ENCODE measurements at places on chromosomes 5 and 9.

DNA sequence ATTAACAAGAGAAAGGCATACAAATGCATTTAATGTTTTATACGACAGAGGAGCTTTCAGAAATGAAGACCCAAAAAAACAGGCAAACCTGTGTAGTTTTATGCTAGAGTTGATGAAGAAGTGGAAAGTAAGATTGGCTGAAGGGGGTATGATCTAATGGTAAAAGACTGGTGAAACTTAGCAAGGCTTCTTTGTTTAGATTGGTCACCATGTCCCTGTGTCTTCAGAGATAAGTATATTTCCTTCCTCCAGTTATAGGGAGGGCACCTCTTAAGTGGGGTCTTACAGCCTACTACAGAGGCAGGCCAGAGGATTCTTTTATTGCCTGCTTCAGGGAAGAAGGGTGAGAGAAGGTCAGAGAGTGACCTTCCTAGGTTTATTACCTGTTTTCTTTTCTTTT lies 56.4 kb downstream of the PRKACG start:
- no peak for DNase-seq

GRCh38 chr9:137708590-137709284 lies 89.9 kb downstream of the EHMT1 start:
- DNase-seq, result no peak

GRCh38 chr5:139655727-139656271 lies 7.7 kb downstream of the CXXC5 start:
- peak; percentile 86 for DNase-seq

GRCh38 chr9:116791326-116791725 lies 104.2 kb downstream of the TRIM32 start:
- DNase-seq, result no peak

- DNase-seq, result no peak
Measured at GRCh38 chr5:57695179-57695578, 212.6 kb upstream of the ACTBL2 start.

DNA sequence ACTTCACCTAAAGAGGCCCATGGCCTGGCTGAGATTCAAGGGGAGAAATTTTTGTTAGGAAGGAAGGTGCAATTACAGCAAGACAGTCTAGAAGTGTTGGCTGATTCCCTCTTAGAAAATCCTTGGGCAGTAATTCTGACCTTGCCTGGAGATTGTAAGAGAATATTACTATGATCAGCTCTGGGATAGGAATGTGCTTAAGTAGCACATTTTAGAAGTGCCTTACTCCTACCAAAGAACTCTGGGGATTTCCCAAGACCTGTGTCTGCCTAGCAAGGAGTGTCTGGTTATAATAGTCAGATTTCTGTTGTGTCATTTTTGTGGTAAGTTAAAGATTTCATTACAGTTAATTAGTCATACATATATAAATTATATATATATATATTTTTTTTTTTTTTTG lies 52.3 kb downstream of the NLN start:
- peak; percentile 70 for DNase-seq

DNA sequence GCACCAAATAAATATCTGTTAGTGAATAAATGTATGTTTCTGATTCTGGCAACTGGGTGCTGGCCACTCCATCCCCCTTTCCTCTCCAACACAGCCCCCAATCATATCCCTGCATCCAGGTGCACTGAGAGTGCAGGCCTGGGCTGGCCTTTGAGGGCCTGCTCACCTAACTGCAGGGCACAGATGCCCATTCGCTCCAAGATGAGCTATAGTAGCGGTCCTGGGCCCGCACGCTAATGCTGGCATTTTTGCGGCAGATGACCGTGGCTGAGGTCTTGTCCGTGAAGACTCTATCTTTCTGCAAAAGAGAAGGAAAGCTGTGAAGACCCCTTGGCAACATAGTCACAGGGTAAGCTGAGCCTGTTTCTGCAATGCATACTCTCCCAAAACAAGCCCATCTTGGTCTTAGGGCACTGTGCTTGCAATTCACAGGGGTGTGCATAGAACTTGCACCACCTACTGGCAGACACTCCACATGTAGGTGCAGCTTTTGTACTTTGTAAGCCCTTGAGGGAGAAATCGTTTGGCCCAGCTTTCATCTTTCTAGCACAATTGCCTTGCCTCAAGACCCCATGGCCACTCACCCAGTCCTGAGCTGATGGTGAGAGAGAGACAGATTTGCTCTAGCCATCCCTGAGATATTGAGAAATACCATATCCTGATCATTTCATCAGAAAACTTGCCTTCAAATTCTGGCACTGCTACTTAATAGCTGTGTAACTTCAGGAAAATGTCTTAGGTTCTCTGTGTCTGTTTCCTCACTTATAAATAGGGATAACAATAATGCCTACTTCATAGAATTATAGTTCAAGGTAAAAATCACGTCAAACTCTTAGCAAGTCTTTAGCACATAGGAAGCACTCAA lies 13.5 kb downstream of the IL12B start:
- DNase-seq, result peak; percentile 74

GRCh38 chr9:137336735-137337134 lies 34.7 kb upstream of the NRARP start:
- no peak for DNase-seq

GRCh38 chr5:113188436-113188835 lies 211.8 kb downstream of the DCP2 start:
- DNase-seq, result no peak

DNA sequence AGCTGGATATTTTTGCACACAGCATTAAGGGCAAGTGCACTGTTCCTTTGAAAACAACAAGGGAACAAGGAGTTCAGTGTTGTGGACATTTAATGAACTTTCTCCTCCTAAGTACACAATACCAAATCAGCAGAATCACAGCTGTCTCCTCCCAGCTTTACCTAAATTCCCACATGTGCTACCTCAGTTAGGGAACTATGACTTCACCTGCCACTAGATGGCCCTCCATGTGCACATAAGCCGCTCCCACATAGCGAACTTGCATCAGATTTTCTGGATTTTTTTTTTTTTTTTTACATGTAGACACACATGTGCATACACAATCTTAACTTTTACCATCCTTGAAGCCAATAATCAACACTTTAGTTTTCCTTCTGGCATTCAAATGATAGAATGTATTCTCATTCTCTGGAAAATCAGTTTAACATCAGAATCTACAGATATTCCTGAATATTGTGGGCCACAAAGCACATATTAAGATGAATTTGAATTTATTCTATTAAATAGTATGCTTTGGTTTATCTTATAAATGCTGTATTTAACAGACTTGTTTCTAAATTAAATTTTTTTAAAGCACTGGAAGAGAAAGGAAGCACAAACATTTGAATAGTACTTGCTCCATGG lies 123.6 kb downstream of the PALM2AKAP2 start:
- DNase-seq, result peak; percentile 82

DNA sequence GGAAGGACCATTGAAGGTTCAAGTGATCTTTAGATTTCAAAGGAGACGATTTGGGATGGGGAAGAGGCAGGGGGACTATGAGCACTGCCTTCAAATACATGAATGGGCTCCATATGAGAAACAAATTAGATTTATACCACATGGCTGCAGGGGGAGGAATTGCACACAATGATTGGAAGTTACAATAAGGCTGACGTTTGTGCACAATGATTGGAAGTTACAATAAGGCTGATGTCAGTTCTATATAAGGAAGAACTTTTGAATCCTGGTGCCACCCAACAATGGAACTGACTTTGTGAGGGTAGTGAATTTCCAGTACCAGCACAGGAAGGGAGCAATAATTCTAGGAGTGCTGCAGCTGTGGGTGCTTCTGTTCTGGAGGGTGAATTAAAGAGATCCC lies 95.7 kb upstream of the PTGER4 start:
- no peak for DNase-seq

DNA sequence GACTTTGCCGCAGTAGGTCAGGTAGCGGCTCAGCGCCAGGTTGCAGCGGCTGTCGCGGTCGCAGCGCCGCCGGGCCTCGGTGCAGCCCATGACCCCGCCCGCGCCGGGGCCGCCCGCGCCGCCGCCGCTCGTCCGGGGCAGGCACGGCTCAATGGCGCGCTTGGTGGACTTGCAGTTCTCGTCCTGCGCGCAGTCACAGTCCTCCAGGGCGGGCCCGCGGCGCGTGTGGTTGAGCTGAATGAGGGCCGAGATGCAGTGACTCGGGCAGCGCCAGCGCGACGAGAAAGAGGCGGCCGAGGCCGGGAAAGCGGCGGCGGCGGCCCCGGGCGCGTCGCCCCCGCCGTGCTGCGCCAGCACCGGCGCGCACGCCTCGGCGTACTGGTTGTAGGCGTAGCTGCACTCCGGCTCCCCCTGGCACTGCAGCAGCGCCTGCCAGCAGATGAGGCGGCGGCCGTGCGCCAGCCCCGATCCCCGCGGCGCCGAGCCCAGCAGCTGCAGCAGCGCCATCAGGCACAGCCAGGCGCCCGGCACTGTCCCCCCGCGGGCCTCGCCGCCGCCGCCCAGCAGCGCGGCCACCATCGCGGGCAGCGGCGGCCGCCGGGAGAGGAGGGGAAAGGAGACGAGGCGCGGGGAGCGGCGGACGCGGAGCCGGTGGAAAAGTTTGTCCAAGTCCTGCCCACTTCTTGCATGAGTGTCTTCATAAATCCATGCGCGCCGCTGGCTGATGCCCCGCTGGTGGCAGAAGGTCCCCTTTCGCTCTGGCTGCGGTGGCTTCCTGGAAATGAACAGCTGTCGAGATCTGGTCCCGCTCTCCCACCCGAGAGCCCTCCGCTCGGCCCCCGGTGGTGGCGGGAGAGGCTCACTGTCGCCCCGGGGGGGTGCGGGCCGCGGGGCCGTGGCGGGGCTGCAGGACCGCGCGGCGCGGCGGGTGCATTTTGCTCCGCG lies 833 bp downstream of the GAS1 start:
- DNase-seq, result peak; percentile 90

DNA sequence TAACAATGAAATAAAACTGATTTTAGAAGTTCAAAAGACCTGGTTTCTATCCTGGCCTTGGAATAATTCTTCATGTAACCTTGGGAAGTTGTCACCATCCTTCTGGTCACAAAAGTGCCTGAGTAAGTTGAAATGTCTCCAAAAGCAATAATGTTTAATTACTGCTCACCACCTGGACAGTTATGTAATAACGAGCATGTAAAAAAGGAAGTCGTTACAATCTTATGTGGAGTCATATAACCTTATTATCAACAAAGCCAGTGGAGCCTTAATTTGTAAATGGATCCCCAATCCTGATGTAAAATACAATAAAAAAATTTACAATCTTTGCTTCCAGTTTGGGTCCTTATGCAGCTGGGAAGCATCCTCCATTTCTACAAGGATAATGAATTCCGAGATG lies 64.2 kb upstream of the GPR151 start:
- DNase-seq, result no peak

- DNase-seq, result no peak
Measured at GRCh38 chr5:73388306-73388684, 60.3 kb downstream of the FOXD1 start.

DNA sequence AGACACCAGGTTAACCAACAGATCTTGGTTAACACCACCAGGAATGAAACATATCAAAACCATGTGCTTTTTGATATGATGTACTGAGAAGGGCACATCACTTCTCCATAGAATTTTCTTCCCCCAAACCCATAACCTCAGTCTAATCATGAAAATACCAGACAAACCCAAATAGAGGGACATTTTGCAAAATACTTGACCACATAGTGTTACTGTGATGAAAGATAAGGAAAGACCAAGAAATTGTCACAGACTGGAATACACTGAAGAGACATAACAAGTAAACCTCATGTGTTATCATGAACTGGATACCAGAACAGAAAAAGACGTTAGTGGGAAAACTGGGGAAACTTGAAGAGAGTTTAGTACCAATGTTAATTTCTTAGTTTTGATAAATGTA lies 74.9 kb upstream of the VCAN start:
- no peak for DNase-seq

GRCh38 chr9:115367780-115368525 lies 250.0 kb upstream of the TNC start:
- DNase-seq, result no peak

DNA sequence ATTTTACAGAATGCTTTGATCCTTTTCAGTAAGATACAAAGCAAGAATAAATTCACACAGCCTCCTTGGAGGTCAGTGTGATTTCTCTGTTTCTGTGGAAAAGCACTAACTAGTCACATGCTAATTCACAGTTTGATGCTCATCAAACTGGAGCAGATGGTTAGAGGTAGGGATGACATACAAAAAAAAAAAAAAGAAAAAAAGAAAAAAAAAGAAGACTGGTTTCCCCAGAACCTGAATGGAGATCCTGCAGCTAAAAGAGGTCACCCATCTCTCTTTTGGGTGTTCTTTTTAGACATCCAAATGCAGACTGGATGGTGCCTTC lies 123.7 kb upstream of the ANKRD55 start:
- no peak for DNase-seq

DNA sequence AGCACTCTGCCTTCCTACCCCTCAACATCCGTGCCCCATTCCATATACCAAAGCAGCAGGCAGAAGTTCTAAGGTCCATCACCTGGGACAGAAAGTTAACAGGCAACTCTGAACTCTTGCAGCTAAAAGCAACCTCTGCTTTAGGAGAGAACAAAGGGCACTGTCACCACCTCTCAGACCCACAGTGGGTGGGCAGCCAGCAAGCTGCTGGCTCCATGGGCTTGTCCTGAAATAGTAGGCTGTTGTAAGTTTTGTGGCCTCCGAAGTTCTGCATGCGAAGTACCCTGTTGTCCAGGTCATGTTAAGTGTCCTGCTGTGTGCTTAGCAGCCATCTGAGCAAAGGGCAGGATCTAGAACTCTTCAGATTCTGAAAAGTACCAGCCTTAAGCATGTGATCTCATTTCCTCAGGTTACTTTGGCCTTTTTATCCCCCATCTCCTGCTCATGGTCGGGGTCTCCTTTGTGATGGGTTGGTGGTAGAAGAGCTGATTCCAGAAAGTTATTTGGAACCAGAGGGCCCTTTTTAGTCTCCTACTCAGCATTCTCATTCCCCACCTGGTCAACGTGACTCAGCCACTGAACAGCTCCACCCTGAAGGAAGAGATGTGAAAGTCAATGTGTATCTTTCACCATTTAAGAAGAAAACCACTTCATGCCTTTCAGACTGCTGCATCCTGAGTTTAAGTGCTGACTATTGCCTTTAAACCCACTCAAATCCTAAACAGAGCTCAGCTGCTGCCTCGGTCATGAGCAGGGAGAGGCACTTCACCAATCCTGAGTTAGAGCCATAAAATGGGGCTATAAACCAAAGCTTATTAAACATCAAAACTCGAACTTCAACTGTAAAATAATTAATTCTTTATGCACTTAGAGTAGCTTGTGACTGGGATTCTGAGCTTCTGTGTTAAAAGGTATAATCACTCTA lies 121.4 kb downstream of the DPYSL3 start:
- DNase-seq, result no peak

DNA sequence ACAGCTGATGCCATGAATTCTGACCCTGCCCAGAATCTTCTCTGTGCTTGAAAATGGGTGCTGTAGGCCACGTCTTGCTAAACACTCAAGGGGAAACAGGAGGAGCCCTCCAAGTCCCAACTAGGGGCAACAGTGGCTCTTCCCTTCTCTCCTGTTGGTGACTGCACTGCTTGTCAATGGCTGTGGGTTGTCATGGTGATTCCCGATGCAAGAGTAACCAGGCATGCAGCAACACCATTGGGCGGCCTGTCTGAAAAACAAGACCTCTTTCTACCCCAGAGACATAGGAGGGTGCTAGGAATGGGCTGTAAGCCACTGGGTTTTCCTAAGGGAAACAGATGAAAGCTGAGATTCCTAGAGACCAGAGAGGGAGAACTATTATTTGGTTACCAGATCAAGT lies 201.7 kb upstream of the PANK3 start:
- no peak for DNase-seq

GRCh38 chr5:65704621-65705239 lies 17.2 kb downstream of the SGTB start:
- DNase-seq, result no peak

Measured in astrocyte of the hippocampus (primary cell).